ENCODE measurements at places on chromosomes 6 and 20.
A peak's percentile ranks its signal among the peaks of the same experiment; 100 is the strongest.

DNA sequence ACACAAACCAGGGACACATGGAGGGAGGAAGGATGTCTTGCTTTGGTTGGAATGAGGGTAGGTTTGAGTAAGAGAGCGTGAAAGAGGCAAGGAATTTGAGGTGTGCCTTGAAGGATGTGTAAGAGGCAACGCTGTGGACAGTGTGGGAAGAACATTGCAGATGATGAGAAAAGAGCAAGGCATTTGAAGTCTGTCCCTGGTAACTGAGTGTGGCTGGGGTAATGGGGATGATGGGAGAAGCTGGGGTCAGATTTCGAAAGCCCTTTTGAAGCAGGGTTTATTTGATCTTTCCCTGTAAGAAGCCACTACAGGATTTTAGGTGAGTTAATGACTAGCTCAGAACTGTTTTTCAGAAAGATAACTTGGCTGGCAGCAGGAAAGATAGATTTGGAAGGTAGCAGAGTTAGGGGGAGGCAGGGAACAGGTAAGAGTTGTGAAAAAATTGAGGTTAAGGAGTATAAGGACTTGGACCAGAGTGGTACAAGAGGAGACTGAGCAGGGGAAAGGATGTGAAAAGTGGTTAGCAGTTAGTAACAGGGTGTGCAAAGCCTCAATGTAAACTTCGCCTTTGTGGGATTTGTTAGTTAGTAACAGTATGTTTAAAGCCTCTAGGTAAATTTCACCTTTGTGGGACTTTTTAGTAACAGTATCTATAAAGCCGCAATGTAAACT, 17.7 kb downstream of the UTRN start:
- DNase-seq, result no peak

- peak; percentile 25 for DNase-seq
These were observed 381.7 kb upstream of the JARID2 start for GRCh38 chr6:14863902-14864850.

- no peak for DNase-seq
These were observed 141.3 kb downstream of the MAP3K7 start for GRCh38 chr6:90445533-90446108.

DNA sequence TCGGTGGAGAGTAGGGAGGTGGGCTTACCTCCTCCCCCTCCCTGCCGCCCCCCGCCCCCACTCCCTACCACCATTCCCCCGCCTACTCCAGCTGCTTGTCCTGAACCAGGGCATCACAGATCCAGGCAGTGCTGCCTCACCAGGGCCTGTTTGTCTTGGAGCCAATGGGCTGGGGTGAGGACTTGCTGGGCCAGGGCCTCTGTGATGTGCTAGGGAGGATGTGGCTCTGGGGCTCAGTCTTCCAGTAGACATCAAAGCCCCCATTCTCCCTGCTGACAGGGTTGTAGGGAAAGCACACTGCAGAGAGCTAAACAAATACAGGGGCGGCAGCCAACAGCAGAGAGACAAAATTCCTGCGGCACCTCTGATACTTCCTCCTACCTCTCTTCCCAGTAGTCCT, 48.2 kb upstream of the NXT1 start:
- no peak for DNase-seq

GRCh38 chr20:20225325-20226043, 142.4 kb upstream of the INSM1 start:
- no peak for DNase-seq

DNA sequence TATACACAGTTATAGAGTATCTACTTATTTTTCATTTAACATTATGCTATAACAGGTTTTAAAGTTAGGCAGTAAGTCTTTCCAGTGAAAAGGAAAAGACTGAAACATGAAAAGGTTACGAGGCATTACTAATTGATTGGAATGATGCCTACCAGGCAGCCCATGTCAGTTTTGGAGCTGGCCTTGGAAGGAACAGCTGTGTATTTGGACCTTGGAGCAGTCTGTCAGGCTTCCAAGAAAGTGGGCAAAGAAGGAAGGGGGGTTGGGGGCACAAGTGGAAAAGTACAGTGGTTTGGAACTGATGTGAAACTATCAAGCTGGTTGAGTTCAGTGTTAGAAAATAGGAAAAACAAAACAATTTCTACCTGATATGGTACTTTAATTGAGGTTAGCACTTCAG, 41.7 kb downstream of the SLC16A10 start:
- no peak for DNase-seq

DNA sequence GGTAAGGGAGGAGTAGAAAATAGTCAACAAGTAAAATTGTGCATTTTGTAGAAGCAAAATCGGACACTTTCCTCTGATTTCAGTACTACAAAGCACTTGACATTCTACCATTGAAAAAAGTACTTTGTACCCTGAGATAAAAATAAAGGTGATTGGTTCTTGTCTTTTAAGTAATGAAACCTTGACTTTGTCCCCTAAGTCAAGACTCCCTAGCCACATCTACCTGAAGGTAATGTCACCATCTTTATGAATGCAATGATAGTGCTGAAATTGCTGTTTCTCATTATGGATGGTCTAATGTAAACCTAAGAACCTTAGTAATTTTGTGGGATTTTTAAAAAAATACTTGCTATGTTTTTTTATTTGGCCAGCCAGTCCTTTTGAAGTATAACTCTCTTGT, 2.4 kb upstream of the MAN1A1 start:
- DNase-seq, result no peak

GRCh38 chr20:11229772-11230171, 556.0 kb upstream of the JAG1 start:
- no peak for DNase-seq

DNA sequence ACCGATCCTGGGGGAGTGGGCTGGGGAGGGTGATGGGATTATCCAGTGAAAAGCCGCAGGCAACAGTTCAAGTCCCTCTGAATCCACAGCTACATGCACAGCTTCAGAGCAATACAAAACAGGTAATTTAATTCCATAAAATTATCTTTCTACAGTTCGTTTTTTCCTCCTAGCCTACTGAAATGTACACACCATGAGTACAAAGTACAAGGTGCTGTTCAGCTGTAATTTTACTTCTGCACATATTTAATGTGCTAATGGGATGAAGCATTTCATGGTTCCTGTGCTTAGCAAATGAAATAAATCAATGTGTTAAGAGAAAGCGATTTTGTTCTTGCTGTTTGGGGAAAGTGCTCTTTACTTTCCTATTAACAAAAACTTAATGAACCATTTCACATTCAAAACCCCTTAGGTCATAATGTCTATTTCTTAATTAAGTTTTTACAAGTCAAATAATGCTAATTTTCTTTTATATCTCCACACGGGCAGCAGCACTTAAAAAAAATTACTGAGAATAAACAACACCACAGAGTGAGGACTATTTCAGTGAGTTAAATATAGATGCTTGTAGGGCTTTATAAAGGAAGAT, 71.8 kb downstream of the INSM1 start:
- no peak for DNase-seq

- no peak for DNase-seq
These were observed 622.4 kb downstream of the BCKDHB start for GRCh38 chr6:80728830-80729229.

- no peak for DNase-seq
These were observed 23.0 kb upstream of the IYD start for GRCh38 chr6:150345781-150346180.

DNA sequence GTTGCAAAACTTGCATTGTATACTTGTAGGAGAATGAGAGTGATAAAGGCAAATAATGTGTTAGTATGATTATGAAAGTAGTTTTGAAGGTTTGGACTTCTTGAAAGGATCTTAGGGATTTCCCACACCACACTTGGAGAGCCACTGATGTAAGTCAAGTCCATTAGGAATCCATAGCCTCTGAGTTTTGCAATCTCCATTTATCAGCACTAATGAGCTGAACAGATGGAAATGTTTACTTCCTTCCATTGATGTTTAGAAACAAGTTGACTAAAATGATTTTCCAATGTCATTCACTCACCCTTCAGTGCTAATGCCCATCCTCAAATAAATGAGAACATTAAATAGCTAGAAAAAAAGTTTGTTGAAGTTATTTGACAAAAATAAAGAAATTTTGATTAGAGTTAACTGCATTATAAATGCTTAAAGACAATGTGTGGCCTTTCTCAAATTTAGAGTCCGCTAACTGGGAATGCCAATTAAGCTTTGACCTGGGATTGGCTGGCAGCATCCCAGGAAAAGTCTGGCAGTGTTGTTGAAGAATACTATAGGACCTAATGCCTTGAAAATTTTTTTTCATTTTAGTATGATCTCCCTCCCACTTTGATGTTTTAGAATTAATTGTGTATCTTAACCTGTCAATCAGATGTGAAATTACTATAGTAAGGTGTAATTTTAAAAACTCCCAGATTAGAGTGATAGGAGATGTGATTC, 68.0 kb downstream of the SLC35F1 start:
- no peak for DNase-seq

DNA sequence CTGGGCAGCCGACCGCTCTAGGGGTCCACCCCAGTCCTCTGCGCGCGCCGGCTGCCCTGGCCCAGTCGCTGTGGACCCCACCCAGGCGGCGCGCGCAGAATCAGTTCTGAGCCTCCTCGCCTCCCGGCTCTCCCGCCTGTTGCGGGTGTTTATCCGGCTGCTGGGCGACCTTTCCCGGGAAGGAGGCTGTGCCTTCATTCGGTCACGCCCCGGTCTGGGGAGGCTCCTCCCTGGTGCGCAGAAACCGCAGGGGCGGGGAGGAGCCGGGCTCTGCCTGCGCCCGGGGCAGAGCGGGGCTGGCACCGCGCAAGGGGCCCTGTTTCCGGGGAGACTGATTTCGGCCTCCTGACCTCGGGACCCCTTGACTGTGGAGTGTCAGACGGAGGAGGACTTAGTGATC, 80.8 kb upstream of the EYS start:
- DNase-seq, result no peak

GRCh38 chr6:102961902-102962301, 1568.4 kb downstream of the GRIK2 start:
- DNase-seq, result no peak

- no peak for DNase-seq
These were observed 1.6 kb downstream of the VGLL2 start for GRCh38 chr6:117267054-117267347.

GRCh38 chr6:37391120-37391519, 37.3 kb downstream of the RNF8 start:
- DNase-seq, result no peak

GRCh38 chr6:34132486-34133185, 13.3 kb downstream of the GRM4 start:
- DNase-seq, result no peak

- no peak for DNase-seq
These were observed 3.1 kb downstream of the NOX3 start for GRCh38 chr6:155452576-155452975.

GRCh38 chr6:6823568-6824224, 235.2 kb downstream of the LY86 start:
- DNase-seq, result no peak

DNA sequence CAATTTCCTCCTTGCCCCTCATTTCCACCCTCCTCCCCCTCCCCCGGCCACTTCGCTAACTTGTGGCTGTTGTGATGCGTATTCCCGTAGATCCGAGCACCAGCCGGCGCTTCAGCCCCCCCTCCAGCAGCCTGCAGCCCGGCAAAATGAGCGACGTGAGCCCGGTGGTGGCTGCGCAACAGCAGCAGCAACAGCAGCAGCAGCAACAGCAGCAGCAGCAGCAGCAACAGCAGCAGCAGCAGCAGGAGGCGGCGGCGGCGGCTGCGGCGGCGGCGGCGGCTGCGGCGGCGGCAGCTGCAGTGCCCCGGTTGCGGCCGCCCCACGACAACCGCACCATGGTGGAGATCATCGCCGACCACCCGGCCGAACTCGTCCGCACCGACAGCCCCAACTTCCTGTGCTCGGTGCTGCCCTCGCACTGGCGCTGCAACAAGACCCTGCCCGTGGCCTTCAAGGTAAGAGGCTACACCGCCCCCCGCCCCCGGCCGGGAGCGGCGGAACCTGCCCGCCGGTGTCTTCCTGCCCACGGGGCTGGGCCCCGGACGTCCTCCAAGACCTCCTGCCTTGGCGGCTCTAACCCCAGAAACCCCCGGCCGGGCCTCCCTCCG, 44.9 kb upstream of the SUPT3H start:
- no peak for DNase-seq

DNA sequence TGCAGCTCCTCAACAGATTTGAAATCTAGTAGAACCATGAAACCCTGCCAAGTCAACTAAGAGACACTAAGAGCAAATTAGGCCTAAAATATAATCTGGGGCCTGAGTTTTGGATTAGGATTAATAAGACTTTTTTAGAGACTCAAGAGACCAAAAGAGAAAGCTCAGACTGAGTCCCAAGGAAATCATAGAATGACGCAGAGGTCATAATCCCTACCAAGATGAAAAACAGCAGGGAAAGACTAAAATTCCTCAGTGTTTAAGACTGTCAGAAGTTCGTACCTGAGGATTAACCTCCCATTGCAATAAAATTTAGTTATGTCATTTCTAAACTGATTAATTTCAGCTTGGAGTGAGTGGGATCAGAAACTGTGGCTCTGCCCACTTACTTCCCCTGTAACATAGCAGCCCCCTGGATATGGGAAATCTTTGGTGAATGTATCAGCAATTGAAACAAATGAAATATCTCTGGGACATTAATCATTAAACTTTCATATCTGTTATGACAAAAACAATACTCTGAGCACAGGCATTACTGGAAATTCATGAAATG, 200.3 kb downstream of the EDN1 start:
- no peak for DNase-seq

- no peak for DNase-seq
These were observed 55.8 kb upstream of the ZNF184 start for GRCh38 chr6:27528714-27529113.

GRCh38 chr20:1838556-1839279, 56.5 kb upstream of the SIRPA start:
- DNase-seq, result no peak

GRCh38 chr20:2093159-2093781, 8.4 kb upstream of the STK35 start:
- DNase-seq, result no peak

DNA sequence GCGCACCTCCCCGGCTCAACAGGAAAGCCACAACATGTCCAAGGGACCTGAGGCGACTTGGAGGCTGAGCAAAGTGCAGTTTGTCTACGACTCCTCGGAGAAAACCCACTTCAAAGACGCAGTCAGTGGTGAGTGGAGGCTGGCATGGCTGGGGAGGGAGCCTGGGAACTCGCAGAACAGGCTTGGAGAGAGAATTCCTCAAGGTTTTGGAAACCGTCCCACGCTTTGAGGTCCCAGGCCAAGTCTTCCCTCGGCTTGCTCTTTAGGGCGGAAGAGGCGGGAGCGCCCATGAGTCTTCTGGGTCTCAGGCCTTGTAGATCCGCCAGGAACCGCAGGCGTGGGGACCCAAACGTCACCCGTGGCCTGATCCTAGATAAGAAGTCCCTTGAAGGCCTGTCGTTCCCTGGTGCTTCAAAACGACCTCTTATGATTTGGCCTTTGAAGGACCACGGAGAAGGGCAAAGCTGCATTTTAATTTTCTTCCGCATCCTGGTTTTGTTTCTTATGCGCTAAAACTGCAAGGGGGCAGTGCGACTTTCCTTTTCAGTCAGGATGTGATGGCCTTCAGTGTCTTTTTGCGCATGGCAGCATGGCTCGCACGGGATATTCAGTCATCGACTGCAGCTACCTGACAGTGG, 2.0 kb downstream of the LAMP5 start:
- no peak for DNase-seq

Measured in putamen (tissue), 1 donor.